ENCODE measurements at places on chromosomes 5 and 9.

GRCh38 chr5:175513297-175513696 lies 34.9 kb downstream of the SFXN1 start:
- DNase-seq = no peak

- no peak for DNase-seq
These were observed 3.6 kb upstream of the QSOX2 start for GRCh38 chr9:136248951-136249876.

GRCh38 chr9:7146582-7146981 lies 388.8 kb downstream of the KDM4C start:
- DNase-seq = no peak

DNA sequence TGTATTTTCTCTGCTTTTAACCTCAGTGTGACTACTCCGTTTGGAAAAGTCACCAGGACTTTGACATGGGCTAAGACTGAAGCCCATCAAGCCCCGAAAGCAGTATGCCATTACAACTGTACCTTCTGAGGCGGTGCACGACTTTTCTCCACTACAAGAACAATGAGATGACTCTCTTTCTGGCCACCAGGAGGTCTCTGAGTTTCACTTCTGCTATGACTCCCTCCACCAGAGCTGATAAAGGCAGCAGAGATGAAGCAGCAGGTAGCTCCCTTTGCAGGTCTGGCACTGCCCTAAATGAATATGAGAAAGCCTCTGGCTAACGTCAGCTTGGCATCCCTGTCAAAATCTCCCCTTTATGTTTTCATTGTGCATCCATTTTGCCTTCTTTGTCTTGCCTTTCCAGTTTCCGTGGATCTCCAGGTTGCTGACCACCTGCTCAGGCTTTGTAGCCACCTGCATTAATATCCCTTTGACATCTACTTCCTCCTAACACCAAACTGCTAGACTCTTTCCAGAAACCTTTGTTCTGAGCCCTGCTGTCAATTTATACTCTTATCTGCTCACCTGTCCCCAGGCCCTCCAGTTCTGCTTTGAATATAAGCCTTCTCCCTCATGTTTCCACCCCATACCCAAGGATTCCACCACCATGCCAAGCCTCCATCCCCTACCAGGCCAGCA lies 221.7 kb downstream of the ZNF608 start:
- DNase-seq = no peak

- DNase-seq = no peak
These were observed 3.8 kb downstream of the NUP214 start for GRCh38 chr9:131129183-131129582.

- DNase-seq = peak; percentile 63
These were observed 1.6 kb downstream of the SKP1 start for GRCh38 chr5:134174841-134175839.

DNA sequence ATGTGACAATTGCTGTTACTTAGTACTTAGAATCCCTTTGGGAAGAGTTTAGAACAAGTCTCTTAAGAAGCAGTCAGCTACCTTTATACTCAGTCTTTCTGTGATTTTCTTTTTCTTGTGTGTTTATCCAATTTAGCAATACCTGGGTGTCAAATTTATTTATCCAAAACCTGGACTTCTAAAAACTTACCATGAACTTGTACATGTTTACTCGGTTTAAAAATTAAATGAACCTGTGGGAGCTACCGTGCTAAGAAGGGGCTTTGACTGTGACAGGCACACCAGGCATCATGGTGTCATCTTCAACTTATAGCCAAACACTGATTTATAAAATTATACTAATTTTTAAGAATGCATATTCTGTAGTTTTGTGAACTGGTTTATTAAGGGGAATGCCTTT lies 96.5 kb downstream of the XRCC4 start:
- no peak for DNase-seq

DNA sequence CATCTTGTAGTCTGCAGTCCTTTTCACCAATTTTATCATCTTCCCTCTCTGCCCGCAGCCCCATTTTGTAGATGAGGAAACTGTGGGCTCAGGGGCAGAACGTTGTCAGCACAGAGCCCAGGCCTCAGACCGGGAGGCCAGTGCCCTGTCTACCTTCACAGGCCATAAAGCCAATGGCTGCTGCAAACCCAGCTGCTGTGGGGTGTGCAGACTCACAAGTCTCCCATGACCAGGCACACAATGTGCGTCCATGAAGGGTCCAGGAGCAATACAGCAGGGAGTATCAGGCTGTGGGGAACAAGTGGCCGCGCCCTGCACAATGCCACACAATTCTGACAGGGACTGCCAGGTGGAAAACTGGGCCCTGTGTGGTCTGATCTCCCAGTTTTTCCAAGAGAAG lies 71.0 kb downstream of the COL23A1 start:
- DNase-seq = no peak

- no peak for DNase-seq
These were observed 1.1 kb upstream of the SSBP2 start for GRCh38 chr5:81751836-81752643.

GRCh38 chr9:83466351-83466750 lies 71.8 kb downstream of the FRMD3 start:
- no peak for DNase-seq

DNA sequence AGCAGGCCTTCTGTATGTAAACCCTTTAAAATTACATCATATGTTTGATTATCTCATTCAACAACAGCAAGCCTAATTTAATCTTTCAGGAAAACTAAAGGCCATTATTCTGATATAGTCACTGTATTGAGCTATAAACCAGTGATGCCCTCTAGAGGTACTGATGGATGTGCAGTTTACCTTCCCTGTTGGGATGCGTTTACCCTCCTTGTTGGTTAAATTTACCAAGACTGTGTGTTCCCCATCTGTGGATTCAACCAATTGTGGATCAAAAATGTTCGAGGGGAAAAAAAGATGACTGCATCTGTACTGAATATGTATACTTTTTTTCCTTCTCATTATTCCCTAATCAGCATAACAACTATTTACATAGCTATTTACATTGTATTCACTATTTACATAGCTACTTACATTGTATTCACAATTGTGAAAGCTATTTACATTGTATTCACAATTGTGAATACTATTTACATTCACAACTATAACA lies 3.7 kb upstream of the BAAT start:
- DNase-seq = no peak

DNA sequence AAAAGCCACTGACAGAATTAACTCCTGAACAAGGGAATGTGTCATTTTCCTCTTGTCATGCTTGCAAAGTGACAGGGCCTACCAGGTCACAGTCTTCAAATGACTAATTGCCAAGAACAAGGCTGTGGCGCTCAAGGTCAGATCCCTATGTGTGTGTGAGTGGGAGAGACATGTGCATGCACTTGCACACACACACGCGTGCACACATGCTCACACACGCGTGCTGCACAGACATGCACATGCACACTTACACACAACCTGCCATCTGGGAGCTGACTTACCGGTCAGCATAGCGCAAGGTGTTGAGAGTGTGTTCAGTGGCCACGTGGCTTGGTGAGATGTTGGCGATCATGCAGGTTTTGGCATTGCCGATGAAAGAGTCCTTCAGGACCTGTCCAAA lies 69.8 kb downstream of the KIF24 start:
- DNase-seq = no peak

GRCh38 chr5:36357391-36357975 lies 55.8 kb upstream of the RANBP3L start:
- peak; percentile 91 for DNase-seq

GRCh38 chr9:72577212-72577753 lies 55.9 kb downstream of the TMC1 start:
- DNase-seq = peak; percentile 93

DNA sequence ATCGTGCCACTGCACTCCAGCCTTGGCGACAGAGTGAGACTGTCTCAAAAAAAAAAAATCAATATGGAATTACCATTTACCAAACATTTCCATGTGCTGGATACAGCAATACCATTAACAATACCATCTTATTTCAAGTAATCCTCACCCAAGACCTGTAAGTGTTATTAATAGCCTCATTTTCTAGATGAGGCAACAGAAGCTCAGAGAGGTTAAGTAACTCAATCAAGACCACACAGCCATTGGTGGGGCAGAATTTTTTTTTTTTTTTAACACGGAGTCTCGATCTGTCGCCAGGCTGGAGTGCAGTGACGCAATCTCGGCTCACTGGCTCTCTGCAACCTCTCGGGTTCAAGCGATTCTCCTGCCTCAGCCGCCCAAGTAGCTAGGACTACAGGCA lies 3.6 kb upstream of the FIBCD1 start:
- no peak for DNase-seq

DNA sequence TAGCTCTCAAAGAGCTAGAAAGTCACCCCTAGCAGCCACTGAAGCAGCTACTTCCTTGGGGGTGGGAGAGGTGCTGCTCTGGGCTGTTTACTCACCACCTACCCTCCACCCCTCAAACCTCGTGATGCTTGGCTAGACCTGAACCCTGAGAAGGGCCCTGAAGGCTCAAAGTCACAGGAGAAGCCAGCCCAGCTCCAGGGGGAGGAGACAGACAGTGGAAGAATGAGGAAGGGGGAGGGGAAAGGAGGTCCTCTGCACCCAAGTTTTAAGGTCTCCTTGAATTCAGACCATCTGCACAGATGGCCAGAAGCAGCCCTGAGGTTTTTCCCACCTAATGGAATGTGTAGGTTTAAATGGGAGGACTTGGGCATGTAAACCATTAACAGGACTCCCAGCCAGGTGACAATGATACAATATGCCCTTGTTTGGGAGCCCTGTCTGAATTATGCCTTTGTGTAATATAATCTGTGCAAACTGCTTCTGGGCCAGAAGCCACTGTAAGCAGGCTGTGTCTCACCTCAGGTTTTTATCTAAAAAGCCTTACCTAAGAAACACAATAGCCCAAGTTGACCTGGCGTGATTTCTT lies 180.5 kb downstream of the PIK3R1 start:
- DNase-seq = no peak

DNA sequence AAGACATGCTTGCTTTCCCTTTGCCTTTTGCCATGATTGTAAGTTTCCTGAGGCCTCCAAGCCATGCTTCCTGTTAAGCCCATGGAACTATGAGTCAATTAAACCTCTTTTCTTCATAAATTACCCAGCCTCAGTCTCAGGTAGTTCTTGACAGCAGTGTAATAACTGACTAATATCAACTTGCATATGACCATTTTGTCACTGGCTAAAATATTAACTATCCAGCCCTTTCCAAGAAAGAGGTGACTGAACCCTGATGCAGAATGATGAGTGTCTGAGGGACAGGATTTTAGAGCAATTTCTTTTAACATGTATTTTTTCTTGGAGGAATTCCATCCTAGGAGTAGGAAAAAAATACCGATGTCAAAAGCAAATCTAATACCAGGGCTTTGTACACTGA lies 266.1 kb downstream of the SEMA5A start:
- DNase-seq = no peak

DNA sequence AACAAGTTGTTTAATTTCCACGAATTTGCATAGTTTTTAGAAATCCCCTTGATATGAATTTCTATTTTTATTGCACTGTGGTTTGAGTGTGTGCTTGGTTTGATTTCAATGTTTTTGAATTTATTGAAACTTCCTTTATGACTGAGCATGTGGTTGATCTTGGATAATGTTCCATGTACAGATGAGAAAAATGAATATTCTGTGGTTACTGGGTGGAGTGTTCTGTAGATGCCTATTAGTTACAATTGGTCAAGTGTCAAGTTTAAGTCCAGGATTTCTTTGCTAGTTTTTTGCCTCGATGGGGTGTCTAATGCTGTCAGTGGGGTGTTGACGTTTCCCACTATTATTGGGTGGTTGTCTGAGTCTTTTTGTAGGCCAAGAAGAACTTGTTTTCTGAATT lies 319.5 kb upstream of the ACTBL2 start:
- DNase-seq = no peak

- DNase-seq = no peak
These were observed 353 bp upstream of the PDGFRB start for GRCh38 chr5:150156027-150156368.

DNA sequence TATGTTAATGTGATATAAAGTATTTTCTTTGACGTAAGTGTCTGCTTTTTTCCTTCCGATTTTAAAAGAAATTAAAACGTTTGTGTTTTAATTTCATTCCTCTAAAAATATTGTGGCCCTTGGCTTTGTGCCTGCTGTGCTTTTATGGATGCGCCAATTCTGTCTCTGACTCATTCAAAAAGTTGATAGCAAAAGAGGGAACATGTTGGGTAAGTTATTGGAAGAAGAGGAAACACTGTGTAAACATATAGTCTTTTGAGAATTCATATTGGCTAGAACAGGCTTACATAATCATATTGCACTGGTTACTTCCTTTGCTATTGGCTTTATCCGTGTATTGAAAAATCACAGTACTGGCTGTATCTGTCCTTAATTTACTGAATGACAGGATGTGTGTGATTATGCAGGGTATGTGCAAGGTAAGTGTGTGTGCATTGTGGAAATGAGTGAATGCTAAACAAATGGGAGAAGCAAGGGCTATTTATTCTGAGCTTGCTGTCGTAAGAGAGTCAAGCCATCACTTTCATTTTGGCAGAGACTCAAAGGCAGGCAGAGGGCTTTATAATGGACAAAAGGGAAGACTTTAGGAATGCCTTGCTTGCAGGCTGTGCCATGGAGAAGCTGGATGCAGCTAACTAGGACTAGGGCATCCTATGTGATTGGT lies 67.8 kb downstream of the SGCD start:
- DNase-seq = no peak

DNA sequence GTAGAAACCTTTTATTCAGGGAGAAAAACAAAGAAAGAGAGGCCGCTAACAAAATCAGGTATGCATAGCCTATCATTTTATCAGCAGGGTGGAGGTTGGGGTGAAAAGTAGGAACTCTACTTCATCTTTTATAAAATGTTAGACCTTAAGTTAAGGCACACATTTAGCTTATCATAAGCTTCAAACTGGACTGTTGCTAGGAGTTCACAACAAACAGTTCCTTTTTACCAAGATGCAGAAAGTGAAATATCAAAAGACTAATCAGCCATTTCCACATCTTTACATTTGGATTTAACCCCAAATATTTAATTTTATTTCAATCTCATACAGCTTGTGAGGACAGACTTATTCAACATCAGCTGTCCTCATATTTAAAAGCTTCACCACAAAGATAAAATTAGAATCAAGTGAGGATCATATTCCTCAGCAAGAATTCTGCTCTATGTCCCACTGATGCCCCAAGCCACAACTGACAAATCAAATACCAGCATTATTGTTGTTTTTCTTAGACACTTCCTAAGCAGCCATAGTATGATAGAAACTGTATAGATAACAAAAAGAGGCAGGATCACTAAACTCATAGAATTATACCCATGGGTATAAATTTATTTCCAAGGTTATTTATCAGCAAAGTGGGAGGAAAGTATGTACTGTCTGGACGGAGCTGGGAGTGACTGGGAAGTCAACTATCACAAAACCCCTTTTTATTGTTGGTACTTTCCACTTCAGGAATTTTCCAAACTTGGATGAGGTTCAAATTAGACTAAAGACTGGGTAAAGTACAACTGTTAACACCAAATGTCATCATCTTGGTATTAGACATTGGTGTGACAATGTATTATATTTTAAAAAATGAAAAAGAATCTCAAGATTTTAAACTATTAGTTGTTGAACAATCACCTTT lies 29.9 kb upstream of the MYOT start:
- peak; percentile 28 for DNase-seq

- DNase-seq = no peak
These were observed 123.9 kb downstream of the SV2C start for GRCh38 chr5:76207120-76207519.

GRCh38 chr9:99635032-99635431 lies 186.7 kb upstream of the NR4A3 start:
- peak; percentile 75 for DNase-seq

- DNase-seq = peak; percentile 62
These were observed 1.9 kb downstream of the VLDLR start for GRCh38 chr9:2623288-2624050.

- no peak for DNase-seq
These were observed 54.8 kb upstream of the GPBP1 start for GRCh38 chr5:57119031-57119430.

- DNase-seq = no peak
These were observed 125.3 kb upstream of the SLC25A48 start for GRCh38 chr5:135709208-135709575.

All from EH (cell line).